MV-4-11 (cell line): ENCODE measurements at places on chromosomes 5 and 9.

DNA sequence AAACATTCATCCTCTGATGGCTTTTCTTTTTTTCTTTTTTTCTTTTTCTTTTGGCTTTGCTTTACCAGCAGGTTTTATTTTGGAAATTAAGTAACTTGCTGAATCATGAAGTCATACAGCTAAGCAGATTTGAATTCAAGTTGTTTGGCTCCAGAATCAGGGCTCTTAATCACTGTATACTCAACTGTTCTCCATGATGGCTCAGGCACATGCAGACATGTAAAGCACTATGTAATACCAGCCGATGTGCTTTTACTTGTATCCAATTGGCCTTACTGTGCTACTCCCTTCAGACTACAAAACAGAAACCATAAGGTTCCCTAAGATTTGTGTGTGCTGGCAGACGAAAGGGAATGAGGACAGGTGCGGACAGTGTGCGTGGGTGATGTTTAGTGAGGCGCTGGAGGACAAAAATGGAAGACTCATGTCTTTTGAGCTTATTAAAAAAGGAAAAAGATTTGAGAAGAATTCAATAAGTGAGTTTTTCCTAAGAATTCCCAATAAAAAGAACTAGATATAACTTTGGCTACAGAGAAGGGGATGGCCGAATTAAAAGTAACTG lies 44.7 kb upstream of the OTP start:
- DNase-seq, result no peak

DNA sequence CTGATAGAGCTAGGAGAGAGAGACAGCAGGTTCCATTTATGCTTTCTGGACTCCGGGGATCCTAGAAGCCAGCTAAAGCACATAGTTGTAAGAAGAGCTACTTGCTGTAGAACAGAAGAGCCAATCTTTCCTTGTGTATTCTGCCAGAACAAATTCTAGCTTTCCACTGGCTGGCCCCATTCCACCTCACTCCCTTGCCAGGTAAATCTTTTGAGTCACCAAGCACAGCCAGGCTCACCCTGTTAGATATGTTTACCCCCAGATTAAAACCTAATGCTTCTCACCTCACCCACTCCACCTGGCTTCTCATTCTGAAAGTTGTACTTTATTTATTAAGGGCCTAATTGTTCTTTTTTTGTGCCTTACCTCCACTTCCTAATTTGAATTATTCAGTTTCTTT lies 48.9 kb upstream of the CHD1 start:
- DNase-seq, result no peak

DNA sequence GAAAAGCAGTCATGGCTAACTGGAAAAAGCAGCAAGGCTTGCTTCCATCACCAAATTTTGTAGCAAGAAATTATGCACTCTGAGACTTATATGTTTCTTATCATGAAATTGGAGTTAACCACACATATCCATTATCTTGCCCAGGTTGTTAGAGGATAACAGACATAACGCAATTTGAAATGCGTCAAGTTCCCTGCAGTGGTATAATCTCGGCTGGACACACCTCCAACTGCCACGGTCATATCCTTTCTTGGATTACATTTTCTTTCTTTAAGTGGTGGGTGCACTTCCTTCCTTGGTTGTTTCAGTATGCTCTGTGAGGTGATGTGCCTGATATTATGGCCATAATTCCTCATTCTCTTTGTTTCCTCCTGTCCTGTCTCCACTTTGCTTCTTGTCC lies 695.0 kb upstream of the DMAC1 start:
- DNase-seq, result no peak

GRCh38 chr5:36877667-36878391 lies 1.3 kb downstream of the NIPBL start:
- no peak for DNase-seq

DNA sequence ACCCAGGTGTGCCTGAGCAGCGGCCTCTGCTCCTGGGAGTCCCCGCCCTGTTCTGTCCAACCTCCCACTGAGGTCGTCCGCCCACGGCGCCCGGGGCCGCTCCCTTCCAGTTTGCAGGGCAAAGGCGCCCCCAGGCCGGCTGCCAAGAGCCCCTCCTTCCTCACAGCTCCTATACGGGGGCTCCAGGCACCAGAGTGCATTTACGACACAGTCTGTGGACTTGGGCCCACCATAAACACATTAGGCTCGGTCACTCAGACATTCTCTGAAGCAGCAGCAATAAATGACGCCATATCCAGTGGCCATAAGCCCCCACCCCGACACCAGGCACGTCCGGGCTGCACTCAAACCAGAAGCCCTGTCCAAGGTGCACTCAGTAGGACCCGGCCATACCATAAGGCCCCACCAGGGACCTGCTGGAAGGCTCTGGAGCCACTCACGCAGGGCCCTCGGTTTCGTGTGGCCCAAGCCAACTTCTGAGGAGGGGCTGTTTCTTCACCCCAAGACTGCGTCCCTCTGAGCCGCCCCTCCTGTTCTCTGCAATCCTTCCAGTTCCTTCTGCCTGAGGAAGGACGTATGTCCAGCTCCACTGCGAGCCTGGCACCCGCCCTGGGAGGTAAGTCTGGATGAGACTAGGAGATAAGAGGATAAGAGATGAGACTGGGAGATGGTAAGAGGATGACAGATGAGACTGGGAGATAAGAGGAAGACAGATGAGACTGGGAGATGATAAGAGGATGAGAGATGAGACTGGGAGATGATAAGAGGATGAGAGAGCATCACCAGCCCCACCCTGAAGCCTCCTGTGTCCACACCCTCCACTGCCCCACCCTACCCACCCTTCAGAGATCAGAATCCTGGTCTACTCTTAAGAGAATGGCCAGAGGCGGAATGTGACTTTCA lies 26.7 kb downstream of the SLC6A18 start:
- no peak for DNase-seq

- DNase-seq, result peak; percentile 49
Observed at GRCh38 chr9:124617477-124618141, 110.4 kb upstream of the NR5A1 start.

DNA sequence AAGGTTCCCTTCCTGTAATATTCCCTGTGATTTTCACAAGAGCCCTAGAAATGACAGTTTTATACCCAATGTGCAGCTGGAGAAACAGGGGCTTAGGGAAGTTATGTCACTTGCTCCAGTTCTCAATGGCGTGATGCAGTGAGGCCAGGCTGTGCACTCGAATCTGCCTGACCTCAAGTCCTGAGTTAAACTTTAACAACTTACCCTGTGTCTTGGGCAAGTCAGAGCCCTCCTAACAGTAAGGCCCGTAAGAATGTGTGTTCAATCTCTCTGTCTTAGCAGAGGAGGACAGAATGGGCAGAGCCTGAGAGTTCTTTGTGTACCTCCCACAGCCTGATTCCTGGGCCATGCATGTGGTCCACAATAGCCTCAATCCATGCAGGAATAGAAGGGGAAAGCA lies 181.1 kb downstream of the TRIM32 start:
- DNase-seq, result no peak

- DNase-seq, result peak; percentile 77
Observed at GRCh38 chr9:33452828-33453271, 5.5 kb upstream of the AQP3 start.

- DNase-seq, result no peak
Observed at GRCh38 chr9:95991326-95991725, 115.8 kb downstream of the ERCC6L2 start.

GRCh38 chr5:177447611-177448243 lies 1.1 kb downstream of the PRR7 start:
- no peak for DNase-seq

DNA sequence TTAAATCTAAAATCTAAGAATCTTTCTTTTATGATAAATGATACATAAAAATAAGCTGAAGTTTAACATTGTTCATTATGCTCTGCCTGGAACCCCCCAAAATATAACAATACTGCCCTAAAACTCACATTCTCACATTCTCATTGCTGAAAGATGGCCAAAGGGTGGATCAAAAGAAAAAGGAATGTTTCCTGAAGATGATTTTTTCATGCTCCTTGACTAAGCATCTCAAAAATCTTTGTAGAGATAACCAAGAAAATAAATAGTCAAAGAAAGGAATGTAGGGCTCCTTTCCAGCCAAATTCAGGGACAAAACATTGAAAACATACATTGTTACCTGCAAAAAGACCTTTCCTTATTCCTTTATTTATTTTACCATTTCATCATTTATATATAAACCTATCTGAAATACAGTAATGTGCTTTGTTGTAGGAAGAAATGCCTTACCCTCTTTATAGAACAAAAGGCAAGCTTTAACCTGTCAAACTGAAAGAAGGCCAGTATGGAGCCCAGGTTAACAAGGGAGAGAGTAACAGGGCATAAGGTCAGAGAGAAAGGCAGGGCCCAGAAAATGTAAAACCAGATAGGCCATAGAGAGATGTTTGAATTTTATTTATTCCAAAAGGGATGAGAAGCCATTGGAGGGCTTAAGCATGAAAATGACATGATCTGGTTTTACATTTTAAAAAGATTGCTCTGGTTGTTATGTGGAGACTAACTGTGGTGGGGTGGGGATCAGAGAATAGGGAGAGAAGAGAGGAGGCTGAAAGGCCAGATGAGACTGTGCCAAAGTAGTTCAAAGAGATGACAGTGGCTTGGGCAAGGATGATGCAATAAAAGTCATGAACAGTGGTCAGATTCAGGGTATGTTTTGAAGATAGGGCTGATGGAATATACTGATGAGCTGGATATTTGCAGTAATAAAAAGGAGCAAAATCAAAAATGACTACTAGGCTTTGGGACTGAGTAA lies 37.3 kb upstream of the CDK5RAP2 start:
- peak; percentile 25 for DNase-seq

DNA sequence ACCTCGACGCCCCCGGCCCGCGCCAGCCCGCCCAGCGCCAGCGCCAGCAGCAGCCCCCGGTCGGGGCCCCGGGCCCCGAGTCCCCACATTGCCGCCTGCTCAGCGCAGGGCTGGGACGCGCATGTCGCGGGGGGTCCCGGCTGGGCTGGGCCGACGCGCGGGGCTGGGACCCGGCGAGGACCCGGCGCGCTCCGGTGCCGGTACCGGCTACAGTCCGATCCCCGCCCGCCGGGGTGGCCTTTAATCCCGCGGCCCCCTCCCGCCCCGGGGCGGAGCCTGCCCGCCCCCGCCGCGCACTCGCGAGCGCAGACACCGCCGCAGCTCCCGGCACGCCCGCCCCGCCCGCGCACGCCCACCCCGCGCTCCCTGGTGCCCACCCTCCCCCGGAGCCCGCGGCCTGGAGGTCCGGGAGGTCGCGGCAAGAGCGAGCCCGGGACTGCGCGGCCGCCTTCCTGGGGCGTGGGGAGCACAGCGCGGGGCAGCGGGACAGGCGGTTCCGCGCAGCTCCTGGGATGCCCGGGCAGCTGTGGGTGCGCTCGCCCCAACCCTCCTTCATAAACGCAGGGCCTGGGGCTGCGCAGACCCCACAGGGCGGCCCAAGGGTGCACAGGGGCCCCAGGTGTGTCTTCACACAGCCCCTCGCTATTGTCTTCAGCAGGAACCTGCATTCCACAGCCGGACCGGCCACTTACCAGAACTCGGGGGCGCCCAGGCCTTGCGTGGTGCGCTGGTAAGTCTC lies at the start of gene SLC9A3:
Gene SLC9A3 (minus strand): TSS at position 216 of the 739 bp plus-strand sequence.
- no peak for DNase-seq

DNA sequence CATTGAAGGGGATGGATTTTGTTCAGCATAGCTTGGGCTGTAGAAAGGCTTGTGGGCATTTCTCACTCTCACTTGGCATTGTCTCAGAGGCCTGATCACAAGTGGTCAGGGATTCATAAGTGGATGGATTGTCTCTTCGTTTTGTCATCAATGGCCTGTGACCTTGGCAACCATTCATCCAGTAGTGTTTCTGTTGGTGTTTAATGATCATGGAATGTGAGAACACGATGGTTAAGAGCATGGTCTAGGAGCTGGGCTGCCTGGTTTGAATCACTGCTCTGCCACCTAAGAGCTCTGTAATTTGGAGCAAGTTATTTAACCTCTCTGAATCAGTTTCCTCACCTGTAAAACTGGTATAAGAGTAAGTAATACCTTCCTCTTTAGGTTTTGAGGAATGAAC lies 430.1 kb upstream of the MEF2C start:
- DNase-seq, result no peak
